Large intestine (tissue), 12 donors: ENCODE measurements at places on chromosomes 11 and 22. TPM values are rescaled to one million over a fixed set of nuclear protein-coding genes. Genes with fewer than 3 reads are reported as not detected.

DNA sequence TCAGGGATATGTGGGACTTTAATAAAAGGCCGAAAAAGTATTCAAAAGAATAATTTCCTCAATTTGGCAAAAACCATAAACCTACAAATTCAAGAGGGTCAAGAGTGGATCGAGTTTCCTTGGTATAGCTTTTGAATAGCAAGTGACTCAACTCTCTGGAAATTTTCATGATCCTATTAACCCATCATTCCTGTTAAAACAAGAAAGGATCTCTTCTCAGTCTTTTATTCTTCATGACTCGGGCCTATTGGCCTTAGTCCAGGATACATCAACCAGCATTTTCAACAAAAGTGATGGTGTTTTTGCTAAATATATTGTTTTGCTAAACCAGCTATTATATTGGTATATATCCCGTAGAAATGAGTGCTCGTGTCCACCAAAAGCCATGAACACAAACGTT, 110.3 kb downstream of the ATXN10 start:
- no peak for DNase-seq

DNA sequence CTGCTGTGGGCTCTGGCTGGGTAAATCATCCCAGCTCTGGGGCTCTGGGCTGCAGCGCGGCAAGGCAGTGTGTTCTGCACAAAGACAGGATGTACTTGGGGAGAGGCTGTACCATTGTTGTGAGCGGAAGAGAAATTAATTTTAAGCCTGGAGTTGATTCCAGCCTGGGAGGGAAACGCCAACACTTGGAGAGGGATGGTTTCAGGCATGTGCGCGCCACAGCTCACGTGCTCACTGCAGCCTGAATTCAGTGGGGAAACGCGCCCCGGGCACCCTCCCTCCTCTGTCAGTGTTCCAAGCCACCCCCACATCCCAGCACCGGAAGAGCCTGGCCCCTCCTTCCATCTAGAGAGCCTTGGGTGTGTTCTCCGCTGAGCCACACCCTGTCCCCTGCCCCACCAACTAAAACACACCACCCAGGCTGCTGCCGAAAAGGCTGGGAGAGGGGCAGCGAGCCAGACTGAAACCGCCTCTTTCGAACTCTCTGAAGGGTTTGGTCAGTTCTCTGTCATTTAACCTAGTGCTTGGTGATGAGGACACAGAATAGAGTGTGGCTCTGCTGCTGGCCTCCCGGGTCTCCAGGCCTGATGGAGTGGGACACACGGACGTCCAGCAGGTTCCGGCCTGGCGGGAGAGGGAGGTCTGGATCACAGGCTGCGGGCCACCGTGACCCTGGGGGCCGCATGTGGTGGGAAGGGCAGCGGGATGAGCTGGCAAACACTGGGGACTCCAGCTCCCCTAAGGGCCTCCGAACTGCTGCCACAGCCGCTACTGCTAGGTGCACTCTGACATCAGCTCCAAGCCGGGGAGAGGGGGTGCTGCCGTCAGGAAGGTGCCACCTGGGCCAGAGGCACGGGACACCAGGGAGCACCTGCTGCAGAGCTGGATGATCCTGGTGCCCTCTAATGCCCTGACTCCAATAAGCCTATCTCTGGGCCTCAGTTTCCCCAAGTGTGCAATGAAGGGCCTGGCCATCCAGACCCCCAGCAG, 230.8 kb downstream of the CTTN start:
- peak; percentile 43 for DNase-seq

DNA sequence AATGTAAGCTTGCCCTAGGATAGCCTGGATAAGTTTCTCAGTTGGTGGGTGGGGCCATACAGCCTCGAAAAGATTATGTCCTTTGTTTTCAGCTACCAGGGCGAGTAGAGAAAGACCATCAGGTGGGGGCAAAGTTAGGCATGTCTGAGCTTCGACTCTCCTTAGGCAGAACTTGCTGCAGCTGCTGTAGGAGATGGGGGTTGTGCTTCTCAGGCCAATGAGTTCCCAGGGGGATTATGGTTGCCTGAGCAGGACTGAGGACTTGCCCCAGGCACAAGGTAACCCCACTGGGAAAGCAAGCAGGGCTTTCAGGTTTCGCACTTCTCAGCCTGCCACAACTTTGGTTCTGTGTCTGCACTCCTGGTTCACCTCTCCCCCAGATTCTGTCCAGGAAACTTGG, 173.4 kb upstream of the SESN3 start:
- DNase-seq, result no peak

DNA sequence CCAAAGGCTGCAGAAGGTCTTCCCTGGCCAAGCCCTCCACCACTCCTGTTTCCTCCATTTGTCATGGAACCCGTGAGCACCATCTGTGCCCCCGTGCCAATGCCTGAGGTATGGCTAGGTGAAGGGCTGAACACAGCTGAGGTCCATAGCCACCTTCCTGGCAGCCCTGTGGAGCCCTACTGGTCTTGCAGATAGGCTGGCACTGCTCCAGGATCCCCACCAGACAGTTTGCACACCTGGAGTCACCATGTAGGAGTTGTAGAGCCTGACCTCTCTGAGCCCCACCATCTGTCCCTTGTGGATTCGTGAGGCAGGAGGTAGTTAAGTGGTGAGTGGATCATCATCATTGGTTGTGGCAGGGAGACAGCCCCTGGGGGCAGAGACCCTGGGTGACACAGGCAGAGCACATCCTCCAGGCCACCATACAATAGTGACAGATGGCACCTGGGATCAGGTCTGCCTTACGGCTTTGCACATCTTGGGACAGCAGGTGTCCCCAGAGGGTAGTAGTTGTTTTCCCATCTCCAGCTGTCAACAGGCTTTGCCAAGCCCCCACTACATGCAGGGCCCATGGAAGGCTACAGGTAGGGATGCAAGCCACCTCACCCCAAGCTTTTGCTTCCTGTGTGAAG, 52.5 kb upstream of the SUSD2 start:
- DNase-seq, result no peak

Gene ANO3
- 0.33 TPM for polyA plus RNA-seq

Gene TRIM49
- not detected for polyA plus RNA-seq

Gene SCGB1D2
- 0.13 TPM for polyA plus RNA-seq

Gene GLYATL2
- 0.25 TPM for polyA plus RNA-seq
